ENCODE measurements at places on chromosomes 4 and X.

GRCh38 chr4:124334119-124334518 is 378.4 kb downstream of the ANKRD50 start:
- DNase-seq, result no peak

GRCh38 chr4:20652226-20652885 is 47.9 kb upstream of the PACRGL start:
- DNase-seq, result no peak

GRCh38 chr4:176981074-176981473 is 188.4 kb upstream of the VEGFC start:
- no peak for DNase-seq

GRCh38 chr4:183503497-183504063 is 1.3 kb upstream of the ING2 start:
- no peak for DNase-seq

GRCh38 chr4:38235354-38235753 is 275.2 kb downstream of the PTTG2 start:
- DNase-seq, result no peak

DNA sequence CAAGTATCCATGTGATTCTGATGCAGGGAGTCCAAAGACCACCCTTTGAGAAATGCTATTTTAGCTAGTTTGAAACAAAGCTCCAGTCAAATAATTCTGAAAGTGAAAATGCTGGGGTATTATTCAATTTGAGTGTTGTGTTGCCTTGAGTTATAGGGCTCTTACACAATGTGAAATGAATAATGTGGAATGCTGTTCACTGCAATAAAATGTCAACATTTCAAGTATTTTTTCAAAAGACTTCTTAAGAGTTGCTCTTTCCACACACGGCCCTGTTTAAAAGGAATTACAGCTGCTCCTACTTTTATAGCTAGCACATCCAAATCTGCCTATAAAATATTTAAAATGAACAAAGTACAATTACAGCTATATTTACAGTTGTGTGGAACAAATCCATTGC is 27.5 kb upstream of the PLS3 start:
- DNase-seq, result no peak

GRCh38 chrX:16100673-16101072 is 22.7 kb upstream of the GRPR start:
- no peak for DNase-seq

GRCh38 chr4:25755911-25756310 is 100.3 kb downstream of the SLC34A2 start:
- DNase-seq, result no peak

DNA sequence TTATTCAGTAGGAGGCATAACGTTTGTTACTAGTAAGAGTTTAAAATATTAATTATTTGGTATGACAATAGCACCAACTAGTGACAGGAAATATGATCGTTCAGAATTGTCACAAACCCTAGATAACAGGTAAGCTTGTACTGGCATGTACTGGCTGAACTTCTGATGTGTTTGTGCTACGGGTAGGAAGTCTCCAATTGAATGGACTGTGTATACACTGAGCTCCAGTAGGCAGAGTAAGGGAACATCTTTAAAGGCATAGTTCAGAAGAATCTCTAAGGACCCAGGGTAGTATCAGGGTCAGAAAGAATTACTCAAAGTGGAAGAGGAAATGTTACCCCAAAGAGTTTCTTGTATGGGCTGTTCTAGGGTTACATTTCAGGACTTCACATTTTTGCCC is 230.4 kb downstream of the EDA2R start:
- DNase-seq, result no peak

DNA sequence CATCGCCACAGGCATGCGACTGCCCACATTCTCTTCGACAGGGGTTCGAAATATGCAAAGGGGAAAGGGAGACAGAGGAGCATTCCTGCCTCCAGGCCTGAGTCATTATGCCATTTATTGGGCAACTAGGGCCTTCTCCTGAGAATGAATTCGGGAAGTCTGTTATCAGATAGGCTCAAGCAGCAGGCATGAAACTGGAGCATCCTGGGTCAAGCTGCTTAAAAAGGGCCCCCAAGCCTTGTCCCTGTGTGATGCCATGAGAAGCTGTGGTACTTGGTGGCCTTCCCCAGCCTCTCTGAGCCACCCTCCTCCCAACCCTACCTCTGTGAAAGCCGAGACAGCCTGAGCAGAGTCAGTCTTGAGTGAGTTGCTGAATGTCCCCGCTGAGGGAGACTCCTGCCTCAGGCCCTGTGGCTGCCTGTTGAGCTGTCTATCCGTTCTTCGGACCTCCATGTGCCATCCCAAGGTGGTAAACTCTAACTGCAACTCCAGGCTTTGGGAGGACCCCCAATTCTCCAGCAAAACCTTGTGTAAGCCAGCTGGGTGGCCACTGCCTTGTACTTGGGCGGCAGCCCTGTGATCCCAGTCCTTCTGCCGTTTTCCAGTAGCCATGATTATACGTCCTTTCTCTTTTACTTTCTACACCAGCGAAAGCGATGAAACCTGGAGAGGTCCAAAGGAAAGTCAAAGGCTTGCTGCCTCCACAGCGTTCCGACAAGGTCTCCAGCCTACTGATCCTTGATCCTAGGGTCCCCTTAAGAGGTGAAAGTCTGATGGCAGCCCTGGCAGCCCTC is 37.7 kb downstream of the NBDY start:
- DNase-seq, result no peak

GRCh38 chrX:118049713-118050112 is 66.9 kb downstream of the KLHL13 start:
- DNase-seq, result no peak

DNA sequence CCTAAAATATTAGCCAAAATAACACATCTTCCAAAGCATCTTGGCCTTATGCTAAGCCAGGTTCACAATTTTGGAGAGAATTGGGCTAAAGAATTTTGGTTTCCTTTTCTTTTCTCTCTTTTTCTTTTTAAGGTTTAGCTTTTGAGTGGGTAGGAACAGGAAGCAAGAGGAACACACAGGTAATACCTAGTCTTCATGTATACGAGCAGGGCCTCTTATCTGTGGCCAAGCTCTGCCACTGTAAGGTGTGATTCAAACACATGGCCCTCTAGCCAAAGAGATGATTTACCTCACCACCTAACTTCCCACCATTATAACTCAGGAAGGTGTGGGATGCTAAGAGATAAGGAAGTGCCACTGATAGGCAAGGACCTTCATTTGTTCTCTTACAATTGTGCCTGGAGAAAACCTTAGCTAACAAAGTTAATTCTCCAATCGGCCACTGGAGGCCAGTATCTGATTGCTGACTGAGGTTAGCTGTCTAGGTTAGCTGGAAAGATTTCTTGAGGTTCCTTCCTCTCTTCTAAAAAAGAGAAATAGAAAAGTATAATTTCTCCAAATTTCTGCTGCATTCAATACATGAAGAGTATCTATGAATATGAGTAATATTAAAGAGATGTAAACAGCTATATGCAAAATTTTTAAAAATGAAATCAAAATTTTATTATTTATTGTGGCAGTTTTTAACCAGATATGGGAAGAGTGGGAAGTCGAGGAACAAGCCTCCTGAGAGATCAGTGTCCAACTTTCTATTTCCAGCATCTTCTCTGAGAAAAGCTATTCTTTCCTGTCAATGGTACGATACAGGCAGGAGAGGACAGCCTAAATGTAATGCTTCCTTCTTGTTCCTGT is 30.1 kb upstream of the BBS7 start:
- DNase-seq, result peak; percentile 15

GRCh38 chrX:70033348-70034051 is 16.2 kb downstream of the AWAT2 start:
- no peak for DNase-seq

- DNase-seq, result no peak
These were observed 12.6 kb upstream of the SLC10A4 start for GRCh38 chr4:48470570-48470969.

- DNase-seq, result no peak
These were observed 244.0 kb upstream of the SMIM31 start for GRCh38 chr4:164509951-164510350.

DNA sequence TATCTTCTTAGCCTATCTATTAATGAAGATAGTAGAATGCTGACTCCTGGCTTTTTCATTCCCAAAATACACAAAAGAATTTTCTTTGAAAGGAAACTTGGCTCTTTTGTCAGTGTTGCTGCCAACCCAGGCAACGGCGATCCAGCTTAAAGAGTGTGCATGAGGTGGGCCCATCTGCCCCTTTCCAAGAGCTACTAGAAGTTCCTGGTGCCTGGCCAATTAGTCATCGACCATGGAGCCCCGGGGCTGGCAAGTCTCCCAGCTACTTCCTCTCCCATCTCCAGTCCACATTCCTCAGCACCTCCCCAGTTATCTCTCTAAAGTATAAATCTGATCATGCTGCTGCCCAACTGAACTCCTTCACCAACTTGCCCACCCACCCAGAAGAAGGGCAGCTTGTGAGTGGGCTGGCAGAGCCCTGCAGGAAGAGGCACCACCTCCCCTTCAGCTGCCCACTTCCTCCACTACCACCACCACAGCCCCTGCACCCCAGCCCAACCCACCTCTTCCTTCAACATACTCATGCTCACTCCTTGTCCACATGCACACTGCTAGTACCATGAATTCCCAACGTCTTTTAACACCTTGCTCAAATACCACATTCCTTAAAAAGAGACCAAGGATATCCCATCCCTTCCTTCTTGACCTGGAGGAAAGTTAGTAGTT is 158.2 kb upstream of the MAP3K15 start:
- DNase-seq, result no peak

DNA sequence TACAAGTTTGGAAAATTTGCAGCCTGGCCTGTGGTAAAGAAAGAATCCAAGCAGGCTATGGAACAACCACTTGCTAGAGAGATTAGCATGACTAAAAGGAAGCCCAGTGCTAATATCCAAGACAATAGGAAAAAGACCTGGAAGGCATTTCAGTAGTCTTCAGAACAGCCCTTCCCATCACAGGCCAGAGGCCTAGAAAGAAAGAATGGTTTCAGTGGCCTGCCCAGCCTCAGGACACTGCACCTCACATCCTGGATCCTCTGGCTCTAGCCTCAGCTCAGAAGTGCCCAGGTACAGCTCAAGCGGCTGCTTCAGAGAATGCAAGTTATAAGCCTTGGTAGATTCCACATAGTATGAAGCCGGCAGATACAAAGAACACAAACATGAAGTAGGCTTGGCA is 449.8 kb upstream of the AR start:
- no peak for DNase-seq

GRCh38 chrX:54248309-54248708 is 65.3 kb upstream of the FAM120C start:
- DNase-seq, result no peak

DNA sequence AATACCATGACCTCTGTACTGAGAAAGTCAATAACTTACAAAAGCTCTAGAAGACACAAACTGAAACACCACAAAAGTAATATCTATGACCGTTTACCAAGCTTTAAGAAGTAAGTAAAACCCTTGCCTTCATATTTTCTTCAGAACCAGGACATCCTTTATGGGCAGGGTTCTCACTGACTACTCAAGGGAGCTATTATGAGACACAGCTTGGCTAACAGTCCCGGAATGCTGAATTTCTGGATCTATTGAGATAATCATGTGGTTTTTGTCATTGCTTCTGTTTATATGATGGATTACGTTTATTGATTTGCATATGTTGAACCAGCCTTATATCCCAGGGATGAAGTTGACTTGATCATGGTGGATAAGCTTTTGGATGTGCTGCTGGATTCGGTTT is 19.9 kb upstream of the CDS1 start:
- DNase-seq, result no peak

DNA sequence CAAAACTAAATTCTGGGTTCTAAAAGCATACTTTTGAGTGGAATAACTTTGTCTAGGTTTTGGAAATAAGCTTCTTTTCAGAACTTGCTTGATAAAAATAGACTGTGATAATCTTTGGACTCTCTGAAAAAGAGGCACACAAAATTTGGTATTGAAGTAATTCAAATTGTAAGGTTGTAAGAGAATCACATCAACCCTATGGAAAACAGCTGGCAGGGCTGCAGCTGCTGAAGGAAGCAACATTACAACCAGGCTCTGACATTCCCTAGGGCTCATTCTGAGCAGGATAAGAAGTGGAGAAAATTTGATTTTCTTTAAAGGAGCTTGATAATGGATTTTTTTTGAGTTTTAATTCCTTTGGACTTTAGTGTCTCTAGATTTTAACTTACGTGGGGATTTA is 147.6 kb downstream of the FSTL5 start:
- DNase-seq, result no peak

- DNase-seq, result no peak
These were observed 47.2 kb upstream of the ELOVL6 start for GRCh38 chr4:110245577-110245976.

DNA sequence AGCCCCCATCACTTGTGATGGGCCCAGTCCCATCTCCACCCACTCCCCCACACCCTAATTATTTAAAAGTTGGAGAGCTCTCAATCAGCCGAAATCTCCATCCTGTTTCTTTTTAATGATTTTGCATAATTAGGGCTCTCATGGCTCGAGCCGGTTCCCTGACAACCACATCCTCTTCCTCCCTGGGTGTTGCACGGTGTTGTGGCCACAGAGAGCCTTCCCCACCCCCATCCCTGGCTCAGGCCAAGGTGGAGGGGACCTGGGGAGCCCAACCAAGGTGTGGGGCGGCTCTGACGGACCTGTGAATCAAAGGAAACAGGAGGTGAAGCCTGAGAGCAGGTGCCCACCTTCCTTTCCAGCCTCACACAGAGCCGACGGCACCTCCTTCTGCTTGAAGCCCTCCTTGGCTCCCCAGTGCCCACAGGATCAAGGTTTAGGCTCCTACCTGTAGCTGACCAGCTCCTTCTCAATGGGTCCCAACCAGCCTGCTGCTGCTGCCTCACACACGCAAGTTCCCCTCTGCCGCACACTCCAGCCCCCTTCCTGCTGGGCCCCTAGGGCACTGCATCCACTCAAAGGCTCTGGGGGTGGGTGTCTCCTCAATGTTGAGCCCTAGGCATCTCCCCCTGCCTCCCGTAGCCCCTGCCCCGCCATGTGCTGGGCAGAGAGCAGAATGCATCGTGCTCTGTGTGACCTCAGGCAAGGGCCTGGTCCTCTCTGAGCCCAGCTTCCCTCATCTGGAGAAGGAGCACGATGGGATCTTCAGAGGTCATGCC is 68.7 kb downstream of the WFS1 start:
- no peak for DNase-seq

DNA sequence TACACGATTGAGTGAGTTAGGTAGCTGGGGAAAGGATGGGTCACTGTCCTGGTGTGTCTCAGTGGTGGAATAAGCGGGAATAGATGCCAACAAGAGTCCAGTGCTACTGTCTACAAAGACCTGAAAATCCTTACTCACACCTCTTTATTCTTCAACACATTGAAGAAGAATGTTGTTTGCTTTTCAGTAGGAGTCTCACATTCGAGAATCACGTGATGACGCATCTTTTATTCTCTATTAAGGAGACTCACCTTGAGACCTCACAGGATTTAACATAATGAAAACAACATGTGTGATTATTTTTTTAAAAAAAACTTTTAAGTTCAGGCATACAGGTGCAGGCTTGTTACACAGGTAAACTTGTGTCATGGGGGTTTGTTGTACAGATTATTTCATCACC is 75.2 kb downstream of the CD38 start:
- DNase-seq, result no peak

GRCh38 chr4:77126809-77127208 is 30.2 kb upstream of the CCNG2 start:
- DNase-seq, result no peak

Measured in T-helper 1 cell (primary cell).